ENCODE measurements at places on chromosomes 7 and 10. TPM values are rescaled to one million over a fixed set of nuclear protein-coding genes. Genes with fewer than 3 reads are reported as not detected.

DNA sequence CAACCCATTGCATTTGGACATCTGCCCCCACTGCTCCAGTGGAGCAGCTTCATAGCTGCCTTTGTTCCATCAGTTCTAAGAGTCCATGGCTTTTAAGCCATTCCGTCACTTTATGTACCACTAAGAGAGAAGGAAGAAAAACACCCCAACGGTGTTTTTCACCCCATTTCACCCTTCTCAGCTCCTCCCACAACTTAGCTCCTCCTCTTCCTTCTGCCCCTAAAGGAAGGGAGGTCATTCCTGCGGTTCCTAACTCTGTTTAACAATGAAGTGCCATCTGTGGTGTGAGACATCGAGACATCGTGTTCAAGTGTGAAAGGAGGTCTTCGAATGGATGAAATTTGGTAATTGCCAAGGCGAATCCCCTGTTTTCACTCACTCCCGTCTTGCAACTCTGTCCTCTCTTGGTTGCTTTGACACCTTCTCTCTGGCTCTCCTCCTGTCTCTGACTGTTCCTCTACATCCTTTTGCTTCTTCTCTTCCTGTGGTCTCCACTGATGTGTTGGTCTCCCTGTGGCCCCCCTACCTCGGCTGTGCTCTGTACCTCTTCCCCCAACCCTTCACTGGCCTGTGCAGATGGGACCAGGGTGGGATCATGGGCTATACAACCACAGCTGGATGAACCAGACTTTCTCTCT lies 23.0 kb downstream of the SMKR1 start:
- no peak for DNase-seq

DNA sequence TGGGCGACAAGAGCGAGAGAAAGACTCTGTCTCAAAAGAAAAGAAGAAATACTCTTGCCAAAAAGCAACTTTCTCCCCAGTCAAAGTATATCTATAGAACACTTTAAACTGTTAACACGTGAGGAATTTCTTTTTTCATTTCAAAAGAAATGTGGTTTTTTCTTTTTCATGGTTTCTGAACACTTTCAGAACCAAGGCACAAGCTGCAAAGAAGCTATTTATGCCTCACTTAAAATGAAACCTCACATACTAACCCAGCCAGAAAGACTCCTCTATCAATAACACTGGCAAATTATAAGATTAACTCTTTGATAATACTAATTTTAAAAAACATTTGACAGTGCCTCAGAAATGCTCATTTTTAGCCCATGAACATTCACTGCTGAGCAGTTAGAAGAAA lies 20.9 kb downstream of the TBX20 start:
- DNase-seq, result no peak

DNA sequence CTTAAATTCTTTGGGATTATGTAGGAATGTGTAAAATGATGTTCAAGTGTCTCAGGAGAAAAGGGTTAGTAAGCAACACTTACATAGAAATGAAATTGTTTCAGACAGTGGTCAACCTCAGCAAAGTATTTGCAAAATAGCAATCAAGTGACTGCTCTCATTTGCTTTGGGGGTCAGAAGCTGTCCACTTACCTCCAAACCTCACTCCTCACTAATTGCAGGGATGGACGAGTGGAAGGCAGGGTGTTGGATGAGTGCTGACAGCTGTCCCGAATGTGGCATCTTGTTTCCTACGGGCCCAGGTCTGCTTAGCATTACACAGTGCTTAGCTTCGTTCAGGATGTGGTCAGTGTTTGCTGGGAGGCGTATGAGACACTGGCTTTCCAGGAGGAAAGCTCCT lies 437.0 kb downstream of the SUGCT start:
- DNase-seq, result no peak

- DNase-seq, result peak; percentile 27
These were observed 95.2 kb downstream of the CLEC2L start for GRCh38 chr7:139618482-139619366.

- DNase-seq, result peak; percentile 21
These were observed 823.8 kb downstream of the PCDH15 start for GRCh38 chr10:53977267-53977666.

- no peak for DNase-seq
These were observed 1255.3 kb upstream of the LRRN3 start for GRCh38 chr7:109835577-109835976.

- DNase-seq, result no peak
These were observed 118.2 kb upstream of the DPP6 start for GRCh38 chr7:153934048-153934447.

DNA sequence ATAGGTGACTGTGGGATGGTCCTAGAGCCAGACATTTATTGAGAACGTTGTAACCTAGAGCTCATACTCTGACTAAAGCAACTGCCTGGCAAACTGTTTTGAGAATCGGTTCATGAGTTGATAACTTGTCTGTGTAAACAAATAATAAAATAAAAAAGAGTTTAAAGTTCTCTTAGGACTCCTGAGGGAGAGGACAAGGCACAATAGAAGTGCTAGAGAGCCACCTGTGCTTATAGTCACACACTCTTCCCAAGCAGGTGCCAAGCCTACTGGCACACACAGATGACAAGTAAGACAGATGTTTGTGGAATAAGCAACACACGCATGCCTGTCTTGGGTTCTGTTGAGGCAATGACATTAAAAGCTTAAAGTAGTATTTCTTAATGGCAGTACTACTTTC lies 7.9 kb downstream of the EDRF1 start:
- DNase-seq, result no peak

DNA sequence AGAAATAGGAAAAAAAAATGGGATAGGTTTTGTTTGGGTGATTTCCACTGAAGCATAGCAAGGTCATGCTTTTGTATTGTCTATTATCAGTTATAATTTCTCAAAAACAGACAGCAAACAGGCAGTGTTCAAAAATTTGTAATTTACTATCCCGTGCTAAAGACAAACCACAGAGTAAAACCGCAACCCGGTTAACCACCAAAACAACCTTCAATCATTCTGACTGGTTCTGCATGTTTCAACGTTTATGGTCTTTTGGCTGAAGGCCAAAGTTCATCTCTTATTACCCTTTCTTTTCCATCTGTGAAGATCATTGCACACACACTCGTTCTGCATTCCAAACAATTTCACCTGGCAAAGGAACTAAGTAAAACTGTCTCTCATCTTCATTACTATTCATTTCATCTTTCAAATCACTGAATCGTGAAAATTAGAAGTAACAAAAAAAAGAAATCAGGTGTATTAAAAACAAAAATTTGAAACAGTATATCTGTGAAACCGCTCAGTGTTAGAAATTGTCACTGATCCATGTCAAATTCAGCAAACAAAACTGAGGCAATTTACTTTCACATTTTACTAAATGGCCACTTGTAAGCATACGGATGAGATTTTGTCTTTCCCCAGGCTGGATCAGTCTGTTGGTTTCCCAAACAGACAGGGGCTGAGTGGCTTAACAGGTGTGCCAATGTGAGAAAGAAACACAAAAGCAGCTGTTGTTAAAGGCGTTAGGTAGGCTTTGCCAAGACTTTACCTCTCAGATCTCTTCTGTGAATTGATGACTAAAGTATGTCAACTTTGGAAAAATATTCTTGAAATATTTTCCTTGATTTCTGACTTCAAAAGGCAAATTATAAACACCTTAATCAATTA lies 539.6 kb downstream of the CNTNAP2 start:
- peak; percentile 50 for DNase-seq

GRCh38 chr7:142529591-142529990 lies 219.7 kb upstream of the PRSS1 start:
- no peak for DNase-seq

DNA sequence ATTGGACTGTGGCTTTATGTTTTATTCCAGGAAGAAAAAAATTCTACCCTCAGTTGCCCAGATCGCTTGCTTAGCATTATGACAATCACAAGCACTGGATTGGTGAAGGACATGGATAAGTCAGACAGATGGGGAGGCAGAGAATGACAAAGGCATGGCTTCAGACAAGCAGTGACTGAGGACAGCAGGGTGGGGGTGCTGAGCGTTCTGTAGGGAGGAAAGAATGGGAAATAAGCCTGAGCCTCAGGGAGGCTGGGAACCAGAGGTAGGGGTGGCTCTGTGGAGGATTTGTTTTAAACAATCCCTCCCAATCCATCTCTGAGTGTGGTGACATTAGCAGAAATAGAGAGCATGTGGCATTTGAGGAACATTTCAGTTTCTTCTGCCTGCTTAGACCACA lies 896.9 kb downstream of the CCSER2 start:
- no peak for DNase-seq

GRCh38 chr10:58453105-58453504 lies 59.6 kb upstream of the BICC1 start:
- DNase-seq, result no peak

DNA sequence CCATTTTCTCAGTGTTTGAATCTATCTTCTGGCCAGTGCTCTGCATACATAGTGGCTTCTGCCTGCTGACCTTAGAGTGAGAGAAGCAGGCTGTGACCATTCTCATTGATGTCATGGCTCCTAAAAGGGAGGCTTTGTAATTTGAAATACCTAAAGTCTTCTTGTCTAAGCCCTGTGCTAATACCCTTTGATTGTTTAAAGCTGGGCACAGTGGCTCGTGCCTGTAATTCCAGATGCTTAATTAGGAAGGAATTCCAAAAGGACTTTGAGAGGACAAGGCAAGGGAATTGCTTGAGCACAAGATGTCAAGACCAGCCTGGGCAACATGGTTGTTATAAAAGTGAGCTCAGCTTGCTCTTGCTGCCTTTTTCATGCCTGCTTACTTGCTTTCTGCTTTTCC lies 81.7 kb downstream of the APBB1IP start:
- no peak for DNase-seq

GRCh38 chr7:43838201-43838658 lies 31.1 kb downstream of the MRPS24 start:
- no peak for DNase-seq

GRCh38 chr10:110498982-110499795 lies 1.5 kb downstream of the DUSP5 start:
- peak; percentile 43 for DNase-seq

DNA sequence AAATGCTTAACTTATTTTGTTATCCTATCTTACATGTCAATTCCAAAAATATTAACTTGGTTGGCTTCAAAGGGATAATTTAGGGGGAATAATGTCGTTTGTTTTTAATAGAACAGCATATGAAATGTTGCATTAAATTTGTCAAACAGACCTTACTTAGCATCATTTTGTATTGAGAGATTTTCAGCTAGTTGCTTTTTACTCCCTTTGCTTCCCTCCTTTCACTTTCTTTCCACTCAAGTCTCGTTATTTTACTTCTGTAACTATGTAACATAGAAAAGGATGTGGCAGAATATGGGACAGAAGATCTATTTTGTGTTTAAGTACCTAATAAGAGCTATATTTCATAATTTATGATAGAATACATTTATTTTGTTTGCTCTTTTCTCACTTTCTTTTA lies 2.6 kb downstream of the PHYHIPL start:
- DNase-seq, result no peak

GRCh38 chr10:63976538-63976937 lies 455.3 kb downstream of the REEP3 start:
- DNase-seq, result peak; percentile 46

DNA sequence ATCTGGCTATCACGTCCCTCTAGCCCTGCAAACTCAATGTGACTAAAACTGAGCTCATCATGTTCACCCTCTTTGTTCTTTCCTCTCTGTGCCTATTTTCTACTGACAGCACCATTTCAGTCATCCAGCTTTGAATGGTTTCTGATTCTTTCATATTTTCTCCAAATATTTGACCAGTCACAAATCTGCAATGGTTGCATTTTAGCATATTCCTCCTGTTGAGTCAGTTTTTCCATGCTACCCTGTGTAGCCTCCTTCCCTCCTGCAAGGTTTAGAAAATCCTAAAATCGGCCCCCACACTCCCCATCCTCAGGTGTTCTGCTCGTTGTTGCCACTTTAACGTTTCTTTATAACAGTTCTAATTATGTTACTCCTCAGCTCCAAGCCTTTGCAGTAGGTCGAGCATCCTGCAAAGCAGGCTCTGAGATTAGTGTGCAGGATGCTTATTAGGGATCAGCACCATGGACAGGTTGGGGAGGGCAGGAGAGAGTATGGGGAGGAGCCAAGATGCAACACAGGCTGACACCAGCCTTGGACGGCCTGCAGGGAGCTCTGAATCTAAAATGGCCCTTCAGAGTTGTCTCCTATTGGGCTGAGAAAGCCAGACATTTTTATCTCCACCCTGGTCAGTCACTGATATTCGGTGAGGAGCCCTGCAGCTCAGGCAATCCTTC lies 531.0 kb upstream of the COBL start:
- no peak for DNase-seq

GRCh38 chr10:74164716-74165529 lies 13.9 kb downstream of the ADK start:
- DNase-seq, result no peak

- DNase-seq, result no peak
These were observed 58.3 kb downstream of the MMRN2 start for GRCh38 chr10:86899132-86899531.

GRCh38 chr7:12475362-12476063 lies 71.8 kb upstream of the VWDE start:
- DNase-seq, result peak; percentile 89

DNA sequence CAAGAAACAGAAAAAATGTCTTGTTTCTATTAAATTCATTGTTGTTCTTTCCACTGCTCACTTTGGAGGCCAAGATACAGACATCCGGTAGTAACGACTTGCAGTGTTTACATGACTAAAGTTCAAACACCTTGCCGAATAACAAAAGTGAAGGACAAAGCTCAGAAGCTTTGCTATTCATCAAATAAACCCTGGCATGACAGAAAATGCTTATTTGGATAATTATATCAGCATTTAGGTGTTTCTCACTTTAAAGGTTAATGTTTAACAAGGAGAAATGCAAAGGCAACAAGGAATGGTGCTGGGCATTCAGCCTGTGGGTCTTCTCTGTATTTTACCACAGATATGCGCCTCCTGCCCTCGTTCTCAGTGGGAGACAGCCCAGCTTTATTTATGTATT lies 5.4 kb upstream of the PTF1A start:
- DNase-seq, result no peak

DNA sequence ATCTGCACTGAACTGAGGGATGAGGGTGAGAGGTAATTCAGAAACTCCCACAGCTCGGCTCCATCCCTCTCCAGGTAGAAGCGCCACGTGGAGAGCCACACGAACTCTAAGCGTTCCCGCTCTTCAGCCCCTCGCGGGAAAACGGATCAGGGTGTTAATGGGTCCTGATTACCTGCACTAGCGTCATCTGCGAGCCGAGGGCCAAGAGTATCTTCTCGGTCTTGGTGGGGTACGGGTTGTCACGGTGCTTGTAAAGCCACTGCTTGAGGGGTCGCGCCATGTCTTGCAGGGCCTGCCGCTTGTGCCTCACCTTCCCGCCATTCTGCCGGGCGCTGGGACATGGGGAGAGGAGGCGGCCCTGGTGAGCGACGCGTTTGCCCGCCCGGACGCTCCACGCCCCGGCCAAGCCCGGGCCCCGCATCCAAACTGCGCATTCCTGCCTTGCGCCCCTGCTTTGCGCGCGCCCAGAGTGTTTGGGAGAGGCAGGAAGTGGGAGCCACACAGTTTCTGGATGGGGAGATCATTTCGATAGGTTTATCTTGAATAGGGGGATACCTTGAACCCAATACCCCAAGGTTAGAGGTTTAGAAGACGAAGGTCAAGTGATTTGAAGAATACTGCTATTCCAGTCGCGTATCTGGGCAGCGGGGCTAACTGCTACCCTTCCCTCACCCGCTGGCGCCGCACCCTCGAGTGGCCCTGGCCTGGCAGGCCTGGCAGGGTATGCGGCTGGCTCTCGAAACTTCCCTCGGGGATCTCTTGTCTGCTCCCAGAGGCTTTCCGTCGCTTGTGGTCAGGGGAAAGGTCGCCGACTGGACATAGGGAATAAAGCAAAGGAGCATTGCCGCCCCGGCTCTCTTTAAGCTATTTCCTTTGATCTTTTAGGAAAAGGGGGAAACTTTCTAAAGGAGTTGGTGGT lies 4.2 kb downstream of the MKX start:
- DNase-seq, result peak; percentile 7

Gene CLCN1
- not detected for total RNA-seq

Gene GIMAP1
- total RNA-seq, result 4.1 TPM

Gene IQUB
- total RNA-seq, result 2.6 TPM

Gene ADCY1
- 4.6 TPM for total RNA-seq

All from umbilical cord (tissue), 2 donors.